ENCODE measurements at places on chromosomes 6 and 20.

GRCh38 chr6:109713097-109713496, 22.0 kb downstream of the FIG4 start:
- no peak for DNase-seq

- no peak for DNase-seq
Measured at GRCh38 chr6:109081516-109082187, 13.0 kb downstream of the SESN1 start.

GRCh38 chr6:34247481-34248197, 1.2 kb downstream of the SMIM29 start:
- peak; percentile 67 for DNase-seq

DNA sequence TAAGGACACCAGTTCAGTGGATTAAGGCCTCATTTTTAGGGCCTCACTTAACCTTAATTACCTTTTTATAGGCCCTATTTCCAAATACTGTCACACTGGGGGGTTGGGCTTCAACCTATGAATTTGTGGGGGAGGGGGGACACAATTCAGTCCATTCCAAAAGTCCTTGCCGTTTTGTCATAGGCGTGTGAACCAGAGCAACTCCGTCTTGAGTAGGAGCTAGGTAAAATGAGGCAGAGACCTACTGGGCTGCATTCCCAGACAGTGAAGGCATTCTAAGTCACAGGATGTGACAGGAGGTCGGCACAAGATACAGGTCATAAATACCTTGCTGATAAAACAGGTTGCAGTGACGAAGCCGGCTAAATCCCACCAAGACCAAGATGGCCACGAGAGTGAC, 113.5 kb upstream of the SNX9 start:
- no peak for DNase-seq

GRCh38 chr20:15005300-15005986, 668.0 kb upstream of the FLRT3 start:
- no peak for DNase-seq
